Natural killer cell (primary cell): ENCODE measurements at places on chromosomes 2 and 18. TPM values are rescaled to one million over a fixed set of nuclear protein-coding genes. Genes with fewer than 3 reads are reported as not detected.

DNA sequence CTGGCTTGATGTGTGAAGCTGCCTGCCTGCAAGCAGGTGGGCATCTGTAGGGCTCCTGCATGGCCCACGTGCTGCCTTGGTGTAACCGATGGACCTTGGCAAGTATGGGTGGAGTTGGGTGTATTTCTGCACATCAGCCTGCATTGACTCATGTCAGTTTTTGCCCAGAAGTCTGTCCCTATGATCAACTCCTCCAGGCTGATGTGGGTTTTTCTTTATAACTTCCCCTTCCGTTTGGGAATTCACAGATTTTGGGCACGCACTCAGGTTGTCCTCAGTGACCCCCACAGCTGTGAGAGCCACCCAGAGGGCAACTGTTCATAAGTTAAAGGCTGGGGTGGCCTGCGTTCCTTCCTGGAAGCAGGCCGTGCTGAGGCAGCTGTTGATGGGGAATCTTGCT lies 123.3 kb downstream of the NCK2 start:
- no peak for DNase-seq

GRCh38 chr2:199602271-199602895 lies 144.6 kb upstream of the SATB2 start:
- DNase-seq = no peak

DNA sequence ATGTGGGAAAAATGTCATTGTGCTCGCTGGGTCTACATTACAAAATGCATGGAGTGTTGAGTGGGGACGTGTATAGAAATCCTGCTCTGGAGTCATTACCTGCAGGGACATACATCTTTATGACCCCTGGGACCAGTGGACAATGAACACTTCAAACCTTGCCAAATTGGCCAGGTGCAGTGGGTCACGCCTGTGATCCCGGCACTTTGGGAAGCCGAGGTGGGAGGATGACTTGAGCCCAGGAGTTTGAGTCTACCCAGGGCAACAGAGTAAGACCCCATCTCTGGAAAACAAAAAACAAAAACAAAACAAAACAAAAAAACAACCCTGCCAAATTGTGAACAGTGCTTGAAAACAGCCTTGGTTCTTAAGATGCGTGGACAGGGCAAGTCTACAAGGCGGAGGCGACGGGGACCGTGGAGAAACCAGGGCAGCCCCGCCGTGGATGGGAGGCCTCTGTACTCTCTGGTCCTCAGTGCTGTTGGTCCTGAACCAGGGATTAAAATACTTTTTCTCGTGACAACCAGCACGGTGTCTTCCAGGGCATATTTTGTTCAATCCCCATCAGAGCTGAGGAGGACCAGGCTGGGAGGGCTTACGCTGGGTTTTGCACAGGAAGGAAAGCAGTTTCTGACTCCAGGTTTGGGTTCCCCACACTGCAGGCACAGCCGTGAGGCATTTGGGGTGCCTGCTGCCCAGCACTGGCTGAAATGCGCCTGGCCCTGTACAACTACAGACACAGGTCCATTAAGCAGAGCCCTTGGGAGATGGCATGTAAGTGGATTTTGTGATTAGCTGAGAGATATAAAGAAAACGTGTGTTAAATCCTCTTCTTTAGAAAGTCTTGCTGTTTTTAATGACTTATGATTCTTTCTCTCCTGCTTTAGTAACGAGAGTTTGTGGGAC lies 13.7 kb downstream of the COLEC11 start:
- DNase-seq = no peak

DNA sequence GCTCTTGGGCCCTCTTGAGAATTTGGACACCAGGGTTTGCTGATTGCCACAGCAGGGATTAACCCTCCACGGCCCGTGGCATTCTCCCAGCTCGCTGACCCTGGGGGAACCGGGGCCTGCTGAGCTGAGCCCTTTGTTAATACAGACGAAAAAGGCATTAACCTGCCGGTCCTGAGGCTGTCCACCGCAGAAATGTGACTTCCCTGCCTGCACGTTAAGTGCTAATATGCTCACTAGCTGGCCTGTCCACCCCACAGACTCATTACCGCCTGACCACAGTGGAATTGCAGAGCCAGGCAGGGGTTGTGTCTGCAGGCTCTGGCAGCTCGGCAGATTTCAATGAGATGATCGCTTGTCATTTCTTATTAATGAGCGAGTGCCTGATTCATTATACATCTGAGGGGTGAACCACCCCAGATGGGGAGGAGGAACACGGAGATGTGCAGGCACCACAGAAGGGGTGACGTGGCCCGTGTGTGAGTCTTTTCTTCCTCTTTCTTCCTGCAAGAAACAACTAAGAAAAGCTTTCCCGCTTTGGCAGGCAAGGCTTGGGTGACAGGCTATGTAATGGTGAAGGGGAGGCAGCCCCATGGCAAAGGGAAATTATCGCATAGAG lies 126.0 kb downstream of the GLI2 start:
- no peak for DNase-seq

Gene LRP2
- total RNA-seq = not detected

Gene HEATR5B
- total RNA-seq = 31.1 TPM

Gene OR6B2
- total RNA-seq = not detected

Gene RTTN
- 33.0 TPM for total RNA-seq
